ENCODE measurements at places on chromosomes 7 and 10.
A peak's percentile ranks its signal among the peaks of the same experiment; 100 is the strongest.

DNA sequence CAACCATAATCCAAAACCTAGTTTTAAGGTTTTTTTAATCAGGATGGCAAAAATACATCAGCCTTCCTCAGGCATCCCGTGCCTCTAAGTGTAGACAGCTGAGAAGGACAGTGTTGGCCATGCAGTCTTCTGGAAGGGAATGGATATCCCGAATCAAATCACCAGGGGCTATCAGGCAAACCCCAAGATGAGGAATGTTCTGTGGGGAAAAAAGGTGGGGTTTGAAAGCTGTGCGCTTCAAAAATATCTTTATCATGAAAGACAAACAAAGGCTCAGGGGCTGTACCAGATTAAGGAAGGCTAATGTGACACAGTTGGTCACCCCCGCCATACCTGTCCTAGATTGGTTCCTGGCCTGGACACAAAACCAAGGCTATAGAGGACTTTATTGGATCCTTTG lies 5.4 kb downstream of the TMEM273 start:
- DNase-seq = no peak

DNA sequence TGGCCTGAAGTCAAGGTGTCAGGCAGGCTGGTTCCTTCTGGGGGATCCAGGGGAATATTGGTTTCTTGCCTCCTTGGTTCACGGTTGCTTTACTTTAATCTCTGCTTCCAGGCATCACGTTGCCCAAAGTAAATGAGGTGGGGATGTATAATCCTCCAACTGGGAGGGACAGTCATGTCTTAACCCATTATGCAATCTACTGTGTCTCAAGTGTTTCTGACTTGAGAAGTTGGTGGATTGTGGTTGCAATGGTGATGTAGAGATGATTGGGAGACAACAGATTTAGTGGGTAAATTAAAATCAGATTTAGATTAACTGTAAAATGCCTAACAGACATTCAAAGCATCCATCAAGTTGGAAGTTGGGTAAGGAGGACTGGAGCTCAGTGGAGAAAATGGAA lies 32.7 kb downstream of the TBXAS1 start:
- DNase-seq = no peak

DNA sequence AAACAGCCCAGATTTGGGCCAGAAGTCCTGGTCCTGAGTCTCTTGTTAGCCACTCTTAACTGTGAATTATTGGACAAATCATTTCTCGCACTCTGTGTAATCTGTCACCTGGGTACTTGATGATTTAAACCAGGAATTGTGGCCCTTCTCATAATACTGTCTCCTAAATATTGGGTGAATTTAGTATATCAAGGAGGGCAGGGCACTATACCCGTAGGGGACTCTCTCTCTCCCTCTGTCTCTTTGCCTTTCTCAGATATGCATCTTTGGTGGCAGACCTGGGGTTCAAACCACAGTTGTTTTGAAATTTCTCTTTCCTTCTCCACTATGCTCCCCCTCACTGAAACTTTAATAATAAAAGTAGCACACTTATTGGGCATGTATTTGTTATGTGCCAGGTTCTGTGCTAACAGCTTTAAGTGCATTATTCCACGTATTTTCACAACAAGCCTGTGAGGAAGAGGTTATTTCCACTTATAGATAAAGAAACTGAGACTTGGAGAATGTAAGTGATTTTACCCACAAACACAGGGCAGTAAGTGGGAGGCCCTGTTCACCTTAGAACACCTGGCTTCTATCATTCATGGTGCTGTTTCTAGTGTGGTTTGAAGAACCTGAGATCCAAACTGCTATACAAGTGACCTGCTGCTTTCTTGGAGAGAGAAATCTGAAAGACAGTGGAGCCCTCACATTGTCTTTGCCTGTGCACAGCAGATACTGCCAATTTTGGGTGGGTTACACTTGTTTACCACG lies 11.8 kb downstream of the FAS start:
- no peak for DNase-seq

- peak; percentile 36 for DNase-seq
Observed at GRCh38 chr7:12685550-12685949, 1.9 kb upstream of the ARL4A start.

GRCh38 chr7:38801786-38802185 lies 107.2 kb downstream of the VPS41 start:
- DNase-seq = no peak

GRCh38 chr7:122622682-122623081 lies 76.2 kb downstream of the RNF133 start:
- no peak for DNase-seq

DNA sequence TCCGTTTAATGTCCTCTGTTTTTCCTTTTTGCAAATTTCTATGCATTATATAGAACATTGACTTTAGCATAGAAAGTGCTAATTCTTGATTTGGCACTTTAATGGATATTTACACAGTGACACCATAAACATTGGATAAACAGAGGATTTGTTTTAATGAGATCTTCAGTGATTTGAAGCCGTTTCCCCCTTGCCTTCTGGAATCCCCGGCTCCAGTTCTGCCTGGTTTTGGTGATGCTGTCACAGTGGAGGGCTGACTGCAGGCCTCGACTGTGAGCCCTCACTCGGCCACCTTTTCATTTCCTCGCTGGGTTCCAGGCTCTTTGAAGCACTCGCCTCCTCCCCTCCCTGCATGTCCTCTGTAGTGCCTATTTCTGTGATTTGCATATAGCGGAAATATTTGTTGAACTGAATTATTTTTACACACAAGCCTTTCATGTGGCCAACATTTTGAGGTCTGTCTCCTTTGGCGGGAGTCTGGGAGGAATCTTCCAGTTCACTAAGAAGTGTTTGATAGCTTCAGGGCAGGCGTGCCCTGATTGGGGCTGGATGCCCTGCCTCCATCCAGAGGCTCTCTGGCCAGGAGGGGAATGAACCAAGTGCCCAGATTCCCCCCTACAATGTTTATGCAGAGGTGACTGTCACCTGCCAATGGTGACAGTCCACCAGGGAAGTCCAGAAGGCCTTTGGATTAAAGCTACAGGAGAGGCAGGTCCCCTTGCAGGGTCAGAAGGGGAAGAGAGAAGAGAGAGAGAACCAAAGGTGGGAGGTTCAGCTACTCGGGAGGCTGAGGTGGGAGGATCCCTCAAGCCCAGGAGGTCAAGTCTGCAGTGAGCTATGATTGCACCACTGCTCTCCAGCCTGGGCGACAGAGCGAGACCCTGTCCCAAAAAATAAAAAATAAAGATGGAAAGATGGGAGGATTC lies 67.5 kb downstream of the CUX1 start:
- no peak for DNase-seq

DNA sequence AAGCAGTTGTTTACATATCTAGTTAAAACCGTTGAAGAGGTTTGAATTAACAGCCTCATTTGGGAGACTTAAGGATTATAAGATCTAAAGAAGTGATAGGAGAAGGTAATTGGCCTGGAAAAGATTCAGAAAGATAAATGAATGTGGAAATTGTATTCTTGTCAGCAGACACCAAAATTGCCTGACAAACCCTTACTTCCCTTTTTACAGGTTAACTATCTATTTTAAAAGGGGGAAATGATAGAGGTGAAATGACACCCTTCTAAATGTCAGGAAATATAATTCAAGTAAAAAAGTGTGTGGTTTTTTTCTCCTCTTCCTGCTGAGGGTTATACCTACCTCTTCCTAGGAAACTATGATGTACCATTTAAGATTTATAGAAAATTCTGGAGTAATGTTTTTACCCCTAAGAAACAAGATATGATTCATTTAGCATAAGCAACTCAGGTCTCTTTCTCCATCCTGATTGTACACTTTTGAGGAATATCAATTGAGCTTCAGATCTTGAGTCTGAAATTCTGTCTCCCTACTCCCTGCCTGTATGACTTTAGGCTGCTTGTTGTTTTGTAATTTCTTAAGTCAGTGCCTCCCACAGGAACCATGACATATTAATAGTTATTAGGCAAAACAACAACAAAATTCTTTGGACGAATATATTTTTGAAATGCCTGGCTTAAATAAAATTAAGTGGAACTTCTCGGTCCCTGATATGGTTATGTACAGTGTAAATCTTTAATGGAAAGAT lies 250.4 kb downstream of the RNLS start:
- DNase-seq = no peak

- DNase-seq = no peak
Observed at GRCh38 chr10:97852277-97852676, 2.6 kb downstream of the GOLGA7B start.

DNA sequence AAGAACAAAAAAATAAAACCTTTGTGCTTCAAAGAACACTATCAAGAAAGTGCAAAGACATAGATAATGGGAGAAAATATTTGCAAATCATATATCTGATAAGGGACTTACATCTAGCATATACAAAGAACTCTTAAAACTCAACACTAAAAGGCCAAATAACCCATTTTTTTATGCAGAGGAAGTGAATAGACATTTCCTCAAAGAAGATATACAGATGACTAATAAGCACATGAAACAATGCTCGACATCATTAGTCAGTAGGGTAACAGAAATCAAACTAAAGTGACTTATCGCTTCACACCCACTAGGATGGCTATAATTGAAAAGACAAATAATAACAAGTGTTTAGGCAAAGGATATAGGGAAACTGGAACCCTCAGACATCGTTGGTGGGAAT lies 78.0 kb downstream of the MALSU1 start:
- DNase-seq = no peak

DNA sequence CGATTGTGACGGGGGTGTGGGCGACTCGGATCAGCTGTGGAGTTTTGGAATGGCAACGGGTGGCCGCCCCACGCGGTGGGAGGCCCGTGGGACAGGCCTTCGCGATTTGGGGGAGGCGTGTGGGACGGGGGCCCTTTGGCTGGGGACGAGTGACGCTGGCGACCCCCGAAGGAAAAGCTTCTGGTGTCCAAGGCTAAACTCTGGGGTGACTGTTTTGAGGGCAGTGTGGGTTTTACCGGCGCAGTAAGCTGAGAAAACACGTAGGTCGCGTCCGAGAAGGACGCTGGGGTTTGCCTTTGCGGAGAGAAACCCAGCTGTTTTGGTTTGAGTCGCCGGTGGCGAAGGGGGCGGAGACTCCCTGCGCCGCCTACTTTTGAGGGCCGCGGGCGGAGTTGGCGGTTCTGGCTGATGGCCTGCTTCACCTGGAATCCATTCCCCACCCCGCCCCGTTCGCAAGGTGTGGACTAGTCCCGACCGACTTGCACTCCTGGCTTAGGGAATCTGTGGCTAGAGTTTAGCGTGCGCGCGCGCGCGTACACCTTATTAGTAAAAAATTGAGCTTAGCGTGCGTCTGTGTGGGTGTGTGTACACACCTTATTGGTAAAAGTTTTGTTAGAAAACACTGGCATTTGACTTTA lies 606 bp downstream of the TAX1BP1 start:
- DNase-seq = peak; percentile 98

DNA sequence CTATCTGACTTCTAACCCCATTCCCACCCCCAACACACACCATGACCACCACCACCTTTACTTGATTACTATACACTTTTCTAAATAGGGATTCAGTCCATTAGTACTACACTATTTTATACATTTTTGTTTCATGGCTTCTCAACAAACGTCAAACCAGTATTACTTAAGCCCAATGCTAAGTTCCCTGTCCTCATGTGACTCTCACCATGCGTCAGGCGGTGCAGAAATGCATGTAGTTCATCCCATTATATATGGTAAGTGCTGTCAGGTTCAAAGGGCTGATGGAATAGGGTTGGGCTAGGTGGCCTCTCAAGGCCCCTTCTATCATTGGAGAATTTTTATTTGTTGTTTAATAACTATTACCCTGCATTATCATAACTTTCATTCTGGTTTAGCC lies 19.5 kb upstream of the VPS41 start:
- DNase-seq = no peak

- DNase-seq = no peak
Observed at GRCh38 chr10:86234541-86235270, 131.9 kb downstream of the GRID1 start.

GRCh38 chr10:124678557-124679240 lies 65.5 kb downstream of the FAM53B start:
- DNase-seq = no peak

- no peak for DNase-seq
Observed at GRCh38 chr10:9238041-9238440, 1183.6 kb downstream of the GATA3 start.

- no peak for DNase-seq
Observed at GRCh38 chr7:106169821-106170610, 57.9 kb upstream of the SYPL1 start.

DNA sequence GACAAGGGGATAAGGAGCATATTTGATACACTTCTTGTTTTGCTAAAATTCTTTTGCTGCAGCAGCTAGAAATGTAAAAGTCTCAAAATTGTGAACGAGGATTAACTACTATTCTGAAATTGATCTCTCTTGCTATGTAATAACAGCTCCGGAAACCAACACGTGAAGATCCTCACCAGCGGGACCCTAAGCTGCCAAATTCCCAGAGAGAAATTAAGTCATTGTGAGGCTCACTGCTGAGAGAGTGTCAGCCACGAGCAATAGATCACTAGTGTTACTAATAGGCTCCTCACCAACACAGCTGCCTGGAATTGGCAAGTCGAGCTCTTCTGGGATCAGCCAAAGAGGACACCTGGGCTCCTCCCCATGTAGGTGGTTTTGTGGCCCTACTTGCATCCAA lies 5.6 kb upstream of the VWA2 start:
- DNase-seq = no peak

DNA sequence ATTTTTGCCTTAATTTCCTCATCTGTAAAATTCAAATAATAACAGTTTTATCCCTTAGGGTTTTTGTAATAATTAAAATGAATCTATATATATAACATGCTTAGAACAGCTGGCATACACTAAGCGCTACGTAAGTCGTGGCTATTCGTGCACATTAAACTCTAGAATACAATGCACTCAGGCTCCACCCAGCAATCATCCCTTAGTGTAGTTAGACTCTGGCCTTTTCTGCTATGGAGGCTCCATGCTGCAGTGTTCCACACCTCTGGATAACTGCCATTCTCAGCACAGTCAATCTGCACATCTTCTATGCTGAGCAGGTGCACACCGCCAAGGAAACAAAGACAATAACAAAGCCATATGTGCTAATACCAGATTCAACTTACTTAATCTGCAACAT lies 92.9 kb downstream of the IPMK start:
- DNase-seq = no peak

- DNase-seq = peak; percentile 43
Observed at GRCh38 chr10:12707461-12708185, 293.9 kb downstream of the CCDC3 start.

- no peak for DNase-seq
Observed at GRCh38 chr7:138842111-138842510, 44.1 kb upstream of the ATP6V0A4 start.

GRCh38 chr7:146700015-146700560 lies 583.5 kb downstream of the CNTNAP2 start:
- DNase-seq = no peak

- peak; percentile 35 for DNase-seq
Observed at GRCh38 chr7:146115851-146116520, 615 bp upstream of the CNTNAP2 start.

DNA sequence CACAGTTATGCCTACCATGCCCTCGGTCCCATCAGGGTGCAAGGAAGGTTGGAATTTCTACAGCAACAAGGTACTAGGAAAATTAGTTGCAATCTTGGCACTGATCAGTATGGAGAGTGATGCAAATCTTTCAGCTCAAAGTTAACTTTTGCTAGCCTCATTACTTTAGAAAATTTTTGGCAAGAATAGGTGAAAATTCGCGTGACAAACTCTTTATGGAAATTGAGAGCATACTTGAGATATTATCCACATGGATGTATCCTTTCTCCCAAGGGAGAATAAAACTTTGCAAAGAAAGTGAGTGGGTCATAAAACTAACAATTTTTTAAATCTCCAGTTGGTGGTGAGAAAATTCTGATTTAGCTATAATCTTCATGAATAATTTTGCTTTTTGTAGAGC lies 71.1 kb upstream of the SLC39A12 start:
- DNase-seq = no peak

Data from body of pancreas (tissue), 4 donors.